ENCODE measurements at places on chromosomes 11 and 22.

DNA sequence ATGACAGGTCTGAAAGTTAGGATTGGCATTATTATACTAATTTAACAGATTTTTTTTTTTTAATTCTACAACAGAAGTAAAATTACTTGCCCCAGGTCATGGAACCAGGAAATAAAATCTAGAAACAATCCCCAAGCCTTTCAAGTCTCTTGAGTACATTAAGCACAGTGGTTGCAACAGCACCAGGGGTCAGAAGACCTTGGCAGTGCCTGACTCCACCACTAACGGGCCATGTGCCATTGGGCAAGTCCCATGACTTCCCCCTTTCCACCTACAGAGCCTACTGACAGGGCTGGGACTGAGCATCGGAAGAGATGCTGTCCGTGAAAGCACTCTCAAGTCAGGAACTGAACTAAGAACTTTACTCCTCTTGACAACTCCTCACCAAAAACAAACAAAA lies 98.6 kb upstream of the AKIP1 start:
- no peak for DNase-seq

DNA sequence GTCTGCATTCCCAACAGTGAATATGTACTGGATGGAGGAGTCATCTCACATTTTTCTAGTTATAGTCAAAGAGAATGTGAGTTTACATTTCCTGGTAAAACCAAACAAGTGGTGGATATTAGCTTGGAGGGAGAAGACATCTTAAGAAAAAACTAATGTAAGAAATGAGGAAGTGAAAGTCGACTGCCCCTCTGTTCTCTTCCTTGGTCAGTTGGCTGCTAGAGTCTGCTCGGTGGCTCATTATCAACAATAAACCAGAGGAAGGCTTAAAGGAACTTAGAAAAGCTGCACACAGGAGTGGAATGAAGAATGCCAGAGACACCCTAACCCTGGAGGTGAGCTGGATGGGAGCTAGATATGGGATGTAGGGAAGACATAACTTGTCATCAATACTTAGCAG lies 5.8 kb downstream of the SLC22A9 start:
- DNase-seq, result no peak

- no peak for DNase-seq
These were observed 519 bp downstream of the ARRB1 start for GRCh38 chr11:75350743-75351540.

DNA sequence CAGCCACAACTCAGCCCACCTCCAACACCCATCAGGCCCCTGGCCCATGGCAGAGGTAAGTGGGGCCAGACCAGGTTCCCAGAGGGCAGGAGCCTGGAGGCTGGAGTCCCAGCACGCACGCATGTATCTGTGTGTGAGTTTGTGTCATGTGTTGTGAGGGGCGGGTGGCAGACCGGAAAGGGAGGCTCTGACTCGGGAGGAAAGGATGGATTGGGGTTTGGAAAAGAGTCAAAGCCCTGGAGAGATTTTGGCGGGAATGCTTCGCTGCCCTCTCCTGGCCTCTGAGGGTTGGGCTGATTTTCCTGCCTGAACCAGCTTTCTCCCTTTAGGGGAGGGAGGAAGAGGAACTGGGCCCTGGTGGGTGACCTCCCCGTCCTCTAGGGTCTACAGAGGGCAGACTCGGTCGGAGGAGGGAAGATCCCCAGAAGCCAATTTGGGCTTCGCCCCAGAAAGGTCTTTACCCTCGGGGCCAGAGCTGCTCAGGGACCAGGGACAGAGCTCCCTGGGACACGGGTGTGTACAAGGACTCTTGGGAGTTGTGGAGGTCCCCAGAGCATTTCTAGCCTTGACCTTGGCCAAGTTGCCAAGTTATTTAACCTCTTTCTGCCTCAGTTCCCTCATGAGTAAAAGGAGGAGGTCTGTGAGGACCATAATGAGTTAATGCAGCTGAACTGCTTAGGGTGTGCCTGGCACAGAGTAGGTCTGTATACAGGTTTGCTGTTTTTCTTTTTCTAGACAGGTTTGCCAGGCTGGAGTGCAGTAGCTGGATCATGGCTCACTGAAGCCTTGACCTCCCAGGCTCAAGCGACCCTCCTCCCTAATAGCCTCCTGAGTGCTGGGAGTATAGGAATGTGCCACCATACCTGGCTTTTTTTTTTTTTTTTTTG lies 6.9 kb downstream of the C11orf68 start:
- no peak for DNase-seq

- DNase-seq, result no peak
These were observed 39.4 kb upstream of the ALX4 start for GRCh38 chr11:44349328-44349727.

DNA sequence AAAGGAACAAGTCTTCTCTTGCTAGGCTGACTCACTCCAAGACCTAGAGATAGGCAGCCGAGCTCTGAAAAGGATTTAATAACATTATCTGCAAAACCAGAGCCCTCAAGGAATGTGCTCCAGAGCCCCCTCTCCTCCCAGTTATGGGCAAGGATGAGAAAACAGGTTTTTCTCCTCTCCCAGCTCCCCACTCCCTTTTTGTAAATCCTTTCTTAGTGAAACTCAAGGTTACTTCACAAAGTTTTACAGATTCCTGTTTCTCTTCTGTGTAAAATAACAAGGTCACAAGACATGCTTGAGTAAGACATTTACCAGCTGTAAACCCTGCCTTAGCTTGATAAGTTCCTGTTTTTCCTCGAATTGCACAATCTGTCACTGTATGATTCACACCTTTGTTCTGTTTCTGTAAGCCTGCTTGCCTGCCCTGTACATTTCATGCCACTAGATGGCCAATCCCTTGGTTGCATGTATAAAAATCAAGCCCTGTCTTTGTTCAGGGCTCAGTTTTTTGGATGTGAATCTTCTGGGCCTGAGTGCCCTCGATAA lies 489.4 kb downstream of the KCNA4 start:
- no peak for DNase-seq

DNA sequence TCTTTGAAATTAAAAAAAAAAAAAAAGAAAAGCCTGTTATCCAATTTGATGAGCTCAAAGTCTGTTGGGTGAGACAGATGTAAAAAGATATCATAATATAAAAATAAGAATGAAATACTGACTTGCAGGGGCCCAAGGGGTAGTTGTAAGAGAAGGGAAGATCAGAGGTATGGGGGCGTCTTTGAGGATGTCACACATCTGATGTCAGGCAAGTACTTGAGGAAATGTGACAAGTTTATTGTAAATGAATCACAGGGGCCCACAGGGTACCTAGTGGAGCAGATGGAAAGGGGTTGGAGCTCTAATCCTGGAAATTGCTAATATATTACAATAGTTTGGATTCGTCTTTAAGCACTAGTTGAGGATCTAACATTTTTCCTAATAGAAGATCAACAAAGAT lies 131.6 kb downstream of the MAML2 start:
- DNase-seq, result no peak

DNA sequence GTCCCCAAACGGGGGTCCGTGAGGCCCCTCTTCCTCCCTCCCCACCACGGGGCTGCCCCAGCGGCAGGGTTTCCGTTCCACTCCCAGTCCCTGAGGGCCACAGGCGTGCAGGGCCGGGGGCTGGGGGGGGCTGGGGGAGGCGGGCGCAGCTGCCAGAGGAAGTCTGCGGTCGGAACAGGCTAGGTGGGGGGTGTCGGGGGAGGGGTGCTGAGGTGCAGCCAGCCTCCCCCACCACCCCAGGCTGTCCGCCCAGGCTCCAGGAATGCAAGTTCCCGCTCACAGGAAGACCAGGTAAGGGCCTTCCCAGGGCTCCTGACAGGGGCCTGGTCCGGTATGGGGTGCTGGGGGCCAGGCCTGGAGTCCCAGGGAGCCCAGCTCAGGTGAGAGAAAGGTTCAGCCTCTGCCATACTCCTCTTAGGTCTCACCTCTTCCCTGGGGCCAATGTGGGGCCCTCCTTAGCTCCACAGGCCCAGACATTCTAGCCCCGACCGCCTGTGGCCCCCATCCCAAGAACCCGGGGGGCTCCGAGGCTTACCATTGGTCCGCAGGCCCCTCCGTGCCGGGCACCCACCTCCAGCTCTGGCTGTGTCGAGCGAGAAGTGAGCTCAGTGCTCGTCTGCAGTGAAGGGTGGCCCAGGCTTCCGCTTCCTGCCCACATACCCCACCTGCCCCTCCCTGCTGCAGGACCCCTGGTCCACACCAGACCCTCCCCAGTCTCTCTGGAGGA lies at the start of gene PTPRCAP:
Gene PTPRCAP, minus strand, starts transcription at position 601 of the 727 bp plus-strand sequence. Its CDS starts 63 bp downstream, at position 538.
- no peak for DNase-seq

- no peak for DNase-seq
These were observed 24.3 kb upstream of the GLYATL1 start for GRCh38 chr11:58914821-58915543.

DNA sequence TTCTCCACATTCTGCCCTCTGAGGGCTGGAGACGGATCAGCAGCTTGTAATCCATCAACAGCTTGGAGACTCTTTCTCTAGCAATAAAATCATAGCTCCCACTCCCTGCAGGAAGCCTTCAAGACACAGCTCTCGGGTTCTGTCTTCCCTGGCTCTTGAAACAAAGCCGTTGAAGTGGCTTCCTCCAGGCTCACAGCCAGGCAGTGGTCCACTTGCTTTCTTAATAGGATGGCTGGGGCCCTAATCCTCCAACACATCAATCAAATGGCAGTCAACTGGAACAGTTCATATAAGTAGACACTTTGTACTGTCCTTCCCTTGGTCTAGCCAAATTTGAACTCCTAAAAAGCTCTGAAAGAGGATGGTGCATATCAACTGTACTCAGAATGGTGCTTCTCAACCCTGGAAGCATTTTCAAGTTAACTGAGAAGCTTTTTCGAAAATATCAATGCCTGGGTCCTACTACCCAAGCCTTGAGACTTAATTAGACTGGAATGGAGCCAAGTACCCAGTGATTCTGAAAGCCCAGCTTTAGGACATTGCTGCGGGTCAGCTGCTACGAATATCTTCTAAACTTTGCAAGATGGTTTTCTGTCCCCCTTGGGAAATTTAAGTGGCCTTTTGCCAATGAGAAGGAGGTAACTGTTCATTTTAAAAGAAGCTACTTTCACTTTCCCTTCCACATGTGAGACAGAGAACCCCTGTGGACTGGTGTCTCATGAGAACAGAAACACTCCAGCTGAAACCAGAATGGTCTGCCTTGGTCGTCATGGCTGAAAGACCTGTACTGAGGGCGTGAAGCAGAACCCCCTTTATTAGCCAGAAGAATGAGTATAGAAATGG lies 74.7 kb downstream of the SC5D start:
- DNase-seq, result peak; percentile 99

- DNase-seq, result no peak
These were observed 47.8 kb downstream of the FLRT1 start for GRCh38 chr11:64083398-64084080.

- DNase-seq, result no peak
These were observed 77.8 kb upstream of the SHISAL1 start for GRCh38 chr22:44390613-44390970.

GRCh38 chr11:95375886-95376285 lies 144.9 kb upstream of the SESN3 start:
- no peak for DNase-seq

DNA sequence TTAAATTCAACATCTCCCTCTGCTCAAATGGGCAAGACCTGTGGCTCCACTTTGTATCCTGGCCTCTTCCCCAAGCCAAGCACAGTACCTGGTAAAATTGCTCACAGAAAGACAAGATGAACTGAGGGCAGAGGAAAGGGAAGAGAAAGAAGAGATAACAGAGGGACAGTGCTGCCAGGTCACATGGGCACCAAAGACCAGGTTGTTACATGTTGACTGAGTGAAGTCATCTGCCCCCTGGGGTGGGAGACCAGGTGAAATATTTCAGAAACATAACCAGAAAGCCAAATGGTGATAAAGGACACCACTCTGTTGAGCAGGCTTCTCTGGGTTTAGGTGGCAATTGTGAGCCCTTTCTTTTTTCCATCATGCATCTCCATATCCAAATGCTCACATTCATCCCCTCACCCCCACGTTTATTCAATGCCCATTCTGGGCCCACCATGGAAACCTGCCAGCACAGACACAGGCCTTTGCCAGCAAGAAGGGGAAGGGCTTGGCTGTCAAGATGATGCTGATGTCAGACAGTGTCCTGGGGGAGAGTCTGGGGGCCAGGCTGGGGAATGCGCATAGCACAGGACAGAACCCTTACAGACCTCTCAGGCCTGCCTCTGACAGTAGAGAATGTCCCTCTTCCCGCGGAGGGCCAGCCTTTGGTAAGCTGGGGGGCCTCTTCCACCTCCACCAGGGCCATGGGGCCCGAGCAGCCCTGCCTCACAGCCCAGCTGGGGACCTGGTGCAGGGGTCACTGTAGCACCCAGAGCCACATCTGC lies 51.6 kb downstream of the DGCR2 start:
- DNase-seq, result no peak

- DNase-seq, result no peak
These were observed 10.1 kb upstream of the SERPIND1 start for GRCh38 chr22:20763630-20764470.
